Stimulated activated CD4-positive, alpha-beta T cell treated with anti-CD3 and anti-CD28 coated beads, Interleukin-12 subunit alpha, Interleukin-12 subunit beta, amount 100 ng/mL, for 24 hours (primary cell): ENCODE measurements at places on chromosomes 4 and X.

GRCh38 chrX:69365755-69366154, 138.4 kb upstream of the NALF2 start:
- no peak for DNase-seq

DNA sequence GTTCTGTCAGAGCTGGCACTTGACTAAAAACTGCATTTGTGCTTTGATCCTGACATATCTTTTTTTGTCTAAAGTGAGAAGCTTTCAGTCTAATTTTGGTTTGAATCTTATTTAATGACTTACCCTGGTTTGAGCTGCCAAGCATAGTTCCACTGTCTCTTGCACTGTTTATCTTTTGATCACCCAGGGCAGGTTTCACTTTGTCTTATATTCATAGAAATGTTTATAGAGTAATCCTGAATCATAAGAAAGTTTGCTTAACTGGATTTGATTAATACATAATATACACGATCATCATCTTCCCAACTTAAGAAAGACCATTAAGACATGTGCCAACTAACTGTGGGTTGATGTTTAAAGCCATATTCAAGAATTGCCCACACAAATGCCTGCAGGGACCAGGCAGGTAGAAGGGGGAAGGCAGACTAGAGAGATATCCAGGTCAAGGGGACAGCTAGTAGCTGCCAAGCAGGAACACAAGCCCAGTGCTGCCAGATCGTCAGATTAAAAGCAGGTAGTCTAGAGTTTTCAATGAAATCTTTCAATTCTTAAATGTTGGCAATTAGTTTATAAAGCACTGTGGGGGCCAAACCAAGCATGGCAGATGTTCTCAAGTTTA, 1.9 kb downstream of the GK start:
- DNase-seq: no peak

DNA sequence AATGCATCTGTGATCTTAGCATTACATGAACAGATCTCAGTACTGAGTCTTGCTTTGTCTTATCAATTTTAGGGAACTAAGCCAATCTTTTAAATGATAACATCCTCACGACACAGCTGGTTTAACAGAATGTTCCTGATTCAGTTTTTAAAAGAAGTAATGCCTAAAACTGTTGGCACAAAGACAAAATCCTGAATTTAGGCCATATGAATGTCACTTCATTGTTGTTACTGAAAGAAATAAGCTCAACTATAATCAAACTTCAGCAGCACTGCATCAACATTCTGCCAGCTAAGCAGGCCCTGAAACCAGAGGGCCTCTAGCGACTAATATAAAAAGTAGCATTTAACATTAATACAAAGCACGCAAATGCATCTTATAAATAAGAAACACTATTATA, 130.6 kb downstream of the FRYL start:
- DNase-seq: no peak

DNA sequence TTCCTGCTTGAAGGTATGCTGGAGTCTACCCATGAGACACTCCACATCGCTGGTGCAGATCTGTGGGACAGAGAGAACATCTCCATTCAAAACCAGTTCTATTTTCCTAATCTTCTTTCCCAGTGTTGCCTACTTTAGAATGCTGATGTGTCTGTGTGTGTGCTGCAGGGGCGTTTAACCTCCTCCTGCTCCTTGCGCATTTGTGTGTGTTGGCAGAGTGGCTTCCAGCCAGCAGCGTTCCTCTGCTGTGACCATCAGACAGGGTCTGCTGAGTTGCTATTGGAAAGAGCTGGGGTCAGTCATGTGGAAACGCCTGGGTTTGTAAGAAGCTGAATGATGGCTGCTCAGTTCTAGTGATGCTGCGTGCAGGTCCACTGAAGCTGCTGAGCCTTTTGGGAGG, 223.6 kb downstream of the RBMX2 start:
- no peak for DNase-seq

DNA sequence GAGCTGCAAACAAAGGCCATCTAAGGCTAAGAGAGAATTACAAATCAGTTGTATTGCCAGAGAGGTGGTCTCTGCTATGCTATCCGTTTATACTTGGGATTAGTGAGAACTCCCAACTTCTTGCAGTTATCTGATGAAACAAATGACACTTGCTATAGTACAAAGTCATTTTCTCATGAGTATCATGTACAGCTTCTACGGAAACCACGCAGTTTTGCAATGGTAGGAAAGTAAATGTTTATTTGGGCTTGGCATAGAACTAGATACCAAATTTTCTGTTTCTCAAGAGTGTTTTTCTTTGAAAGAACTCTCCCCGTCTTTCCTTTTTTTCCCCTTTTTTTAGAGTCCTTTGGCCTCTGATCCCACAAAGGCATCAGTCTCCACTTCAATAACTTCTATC, 128.2 kb upstream of the ENPEP start:
- DNase-seq: no peak

- DNase-seq: no peak
Observed at GRCh38 chrX:1748408-1748807, 133.5 kb downstream of the ASMT start.

- no peak for DNase-seq
Observed at GRCh38 chrX:107348990-107349389, 100.5 kb upstream of the FRMPD3 start.

- no peak for DNase-seq
Observed at GRCh38 chr4:166128403-166128802, 255.4 kb downstream of the TLL1 start.

DNA sequence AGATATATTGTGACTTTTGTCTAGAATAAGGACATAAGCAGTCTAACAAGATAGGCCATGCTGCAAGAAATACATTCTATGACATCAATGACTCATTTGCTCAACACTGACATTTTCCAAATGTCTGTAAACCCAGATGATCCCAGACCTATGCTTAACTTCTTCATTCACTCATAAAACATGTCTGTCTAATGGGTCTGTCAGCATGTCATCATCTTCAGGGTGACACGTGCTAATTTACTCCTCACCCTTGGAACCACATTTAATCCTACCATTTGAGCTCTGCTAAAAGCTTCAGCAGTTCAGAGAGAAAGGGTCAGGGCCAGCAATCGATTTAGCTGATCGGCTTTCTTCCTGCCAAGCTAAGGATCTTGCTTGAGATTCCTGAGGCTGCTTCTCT, 109.4 kb upstream of the MAP3K15 start:
- no peak for DNase-seq

DNA sequence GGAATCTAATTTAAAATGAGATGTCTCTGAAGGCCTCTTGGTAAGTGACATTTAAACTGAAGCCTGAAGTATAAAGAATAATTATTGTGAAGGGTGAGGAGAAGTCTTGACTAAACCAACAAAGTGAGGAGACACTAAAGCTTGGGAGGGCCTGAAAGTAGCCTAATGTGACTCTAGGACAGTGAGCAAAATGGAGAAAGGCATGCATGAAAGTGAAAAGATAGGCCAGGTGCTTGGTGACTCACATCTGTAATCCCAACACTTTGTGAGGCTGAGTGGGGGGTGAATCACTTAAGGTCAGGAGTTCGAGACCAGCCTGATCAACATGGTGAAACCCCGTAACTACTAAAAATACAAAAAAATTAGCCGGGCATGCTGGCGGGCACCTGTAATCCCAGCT, 46.9 kb upstream of the SMARCAD1 start:
- DNase-seq: no peak

GRCh38 chr4:65535113-65535512, 135.2 kb downstream of the EPHA5 start:
- DNase-seq: no peak

- no peak for DNase-seq
Observed at GRCh38 chrX:66021401-66021764, 18.5 kb downstream of the VSIG4 start.

DNA sequence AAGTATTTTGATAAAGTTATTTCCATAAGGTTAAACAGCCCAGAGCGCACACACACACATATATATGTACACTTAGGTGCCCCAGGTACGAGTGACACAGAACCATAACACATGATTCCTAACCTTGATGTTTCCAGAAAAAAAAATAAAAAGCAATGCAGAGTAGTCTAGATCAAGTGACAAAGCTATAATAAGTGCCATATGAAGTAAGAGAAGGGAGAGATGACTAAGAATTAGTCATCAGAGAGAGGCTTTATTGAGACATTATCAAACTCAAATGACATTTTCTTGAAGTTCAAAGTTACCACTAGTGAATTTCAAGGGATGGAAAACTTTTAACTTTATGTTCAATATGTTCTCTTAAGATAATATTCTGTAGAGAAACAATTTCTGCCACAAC, 215.0 kb downstream of the HTR2C start:
- no peak for DNase-seq

DNA sequence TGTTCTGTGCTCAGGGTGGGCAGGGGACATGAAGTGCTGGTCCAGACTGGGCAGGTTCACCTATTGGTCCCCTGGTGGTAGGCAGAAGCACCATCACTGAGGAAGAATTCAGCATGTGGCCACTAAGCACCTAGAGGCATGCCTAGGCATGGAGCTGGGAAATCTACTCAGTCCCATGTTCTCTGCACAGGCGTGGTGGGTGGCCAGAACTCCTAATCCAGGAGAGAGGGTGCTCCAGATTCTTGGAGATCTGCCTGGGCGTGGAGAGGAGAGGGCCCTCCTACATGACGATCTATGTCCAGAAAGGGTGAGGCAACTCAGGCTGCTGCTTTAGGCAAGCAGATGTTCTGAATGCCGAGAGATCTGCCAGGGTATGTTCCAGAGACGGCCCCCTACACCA, 44.6 kb upstream of the MAGEC2 start:
- DNase-seq: no peak

DNA sequence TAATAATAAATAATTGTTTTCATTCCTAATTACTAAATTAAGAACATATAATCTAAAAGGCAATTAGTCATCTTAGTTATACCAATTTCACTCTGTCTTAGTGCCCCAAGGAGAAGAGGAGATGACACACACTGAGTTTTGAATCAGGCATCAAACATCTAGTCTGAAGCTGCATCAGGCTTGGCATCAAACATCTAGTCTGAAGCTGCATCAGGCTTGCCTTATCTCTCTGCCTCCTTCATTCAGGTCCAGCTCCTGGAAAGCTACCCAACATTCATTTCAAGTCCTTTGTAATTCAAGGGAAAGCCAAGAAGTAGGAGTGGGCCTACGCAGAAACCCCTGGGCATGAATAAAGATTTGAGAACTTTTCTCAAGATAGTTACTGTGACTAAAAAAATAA, 62.2 kb downstream of the SH3RF1 start:
- no peak for DNase-seq

DNA sequence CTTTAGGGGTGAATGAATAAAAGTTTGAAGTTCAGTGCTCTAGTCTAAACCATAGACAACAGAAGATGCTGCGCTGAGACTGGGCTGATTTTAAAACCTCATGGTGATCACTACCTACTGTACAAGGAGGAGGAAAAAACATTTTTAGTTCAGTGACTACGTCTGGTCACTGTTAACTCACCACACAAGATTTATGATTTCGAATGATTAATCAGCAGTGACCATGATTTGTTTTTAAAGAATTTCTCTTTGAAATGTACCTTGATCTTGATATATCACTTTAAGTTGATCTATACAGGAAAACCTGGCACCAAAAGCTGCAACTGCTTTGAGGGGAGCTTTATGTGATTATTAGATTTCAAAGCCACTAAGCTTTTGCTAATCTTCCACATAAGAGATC, 286.3 kb downstream of the PDGFC start:
- DNase-seq: no peak

DNA sequence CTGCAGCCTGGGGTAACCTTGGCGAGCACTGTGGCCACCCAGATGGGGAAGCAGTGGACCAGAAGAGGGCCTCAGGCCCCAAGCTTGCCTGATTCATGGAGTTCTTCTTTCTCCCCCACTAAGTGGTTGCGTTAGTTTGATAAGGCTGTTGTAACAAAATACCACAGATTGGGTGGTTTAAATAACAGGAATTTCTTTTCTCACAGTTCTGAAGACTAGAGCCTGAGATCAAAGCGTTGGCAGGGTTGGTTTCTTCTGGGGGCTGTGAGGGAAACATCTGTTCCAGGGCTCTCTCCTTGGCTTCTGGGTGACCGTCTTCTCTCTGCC, 105.7 kb upstream of the GATB start:
- no peak for DNase-seq

- DNase-seq: no peak
Observed at GRCh38 chr4:184740980-184741391, 7.1 kb upstream of the CENPU start.

DNA sequence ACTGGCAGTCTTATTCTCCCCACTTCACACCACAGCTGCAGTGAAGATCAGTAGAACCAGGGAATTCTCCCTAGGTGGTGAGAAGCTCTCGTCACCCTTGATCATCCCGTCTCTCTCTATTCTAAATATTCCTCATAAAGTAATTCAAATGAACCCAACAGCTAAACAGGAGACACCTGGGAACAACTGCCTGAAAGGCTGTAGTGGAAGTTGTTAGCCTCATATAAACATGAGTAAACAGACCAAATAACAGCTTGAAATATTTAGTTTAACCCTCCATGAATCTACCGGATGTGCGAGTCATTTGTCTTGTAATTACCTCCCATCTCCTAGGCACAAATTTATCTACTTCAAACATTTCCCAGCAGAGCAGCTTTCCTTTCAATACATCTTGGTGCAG, 30.4 kb upstream of the APELA start:
- DNase-seq: no peak

GRCh38 chr4:156326246-156326645, 372.6 kb upstream of the CTSO start:
- DNase-seq: no peak

- DNase-seq: no peak
Observed at GRCh38 chr4:28004520-28004919, 1143.9 kb downstream of the STIM2 start.

DNA sequence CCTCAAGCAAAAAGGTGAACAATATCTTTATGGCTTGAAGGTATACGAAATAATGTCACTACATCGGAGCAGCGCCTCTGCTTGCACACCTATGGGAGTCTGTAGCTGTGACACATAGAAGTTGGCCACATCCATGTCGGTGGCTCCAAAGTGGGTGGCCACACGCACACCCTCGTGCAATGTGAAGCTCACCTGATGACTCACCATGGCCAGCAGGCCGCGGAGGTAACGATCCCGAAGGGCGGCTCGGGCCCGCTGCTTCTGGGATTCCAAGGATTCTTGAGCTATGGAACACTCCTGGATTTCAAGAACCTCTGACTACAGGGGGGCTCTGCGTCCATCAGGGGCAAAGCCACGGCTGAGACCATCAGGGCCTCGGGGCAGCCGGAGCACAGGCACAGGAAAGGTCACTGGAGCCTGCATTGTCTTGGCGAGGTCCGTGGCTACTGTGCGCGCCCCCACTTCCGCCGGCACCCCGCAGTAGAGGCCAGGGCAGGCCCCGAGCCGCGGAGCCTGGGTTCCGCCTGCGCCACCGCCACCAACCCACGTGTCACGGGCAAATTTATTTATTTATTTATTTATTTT, 25.2 kb downstream of the NYX start:
- no peak for DNase-seq

GRCh38 chr4:106704253-106704870, 331.8 kb downstream of the DKK2 start:
- no peak for DNase-seq

DNA sequence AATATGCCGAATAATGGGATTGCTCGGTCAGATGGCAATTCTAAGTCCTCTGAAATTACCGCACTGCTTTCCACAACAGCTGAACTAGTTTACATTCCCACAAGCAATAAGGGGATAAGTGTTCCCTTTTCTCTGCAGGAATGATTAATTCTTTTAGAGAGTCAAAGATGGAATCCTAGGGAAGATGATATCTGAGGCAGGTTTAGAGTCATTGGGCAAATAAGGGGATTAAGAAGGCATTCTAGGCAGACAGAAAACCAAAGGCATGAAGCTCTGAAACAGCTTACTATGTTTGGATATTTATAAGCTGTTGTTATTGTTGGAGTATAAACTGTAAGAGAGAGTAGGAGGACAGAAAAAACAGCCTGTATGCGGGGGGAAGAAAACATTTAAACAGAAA, 85.7 kb downstream of the TET2 start:
- no peak for DNase-seq
